Endothelial cell (in vitro differentiated cells): ENCODE measurements at places on chromosomes 7 and 10. TPM values are rescaled to one million over a fixed set of nuclear protein-coding genes. Genes with fewer than 3 reads are reported as not detected.

DNA sequence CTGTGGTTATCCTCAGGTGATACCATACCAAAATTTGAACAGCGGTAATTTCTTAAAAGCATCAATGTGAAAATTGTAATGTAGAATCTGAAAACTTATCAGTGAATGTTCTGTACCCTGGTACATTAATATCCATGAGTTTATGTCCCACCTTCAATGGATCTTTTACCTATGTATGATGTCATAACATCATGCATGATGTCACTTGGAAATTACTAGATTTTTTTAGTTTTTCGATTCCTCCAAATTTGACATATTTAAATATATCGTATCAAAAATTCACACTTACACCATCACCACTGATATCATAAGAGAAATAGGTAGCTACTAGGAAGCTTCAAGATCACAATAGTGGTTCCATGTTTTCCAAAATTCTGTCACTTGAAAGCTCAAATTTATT, 95.0 kb upstream of the AKR1E2 start:
- no peak for DNase-seq
- no peaks in the 10 kb centered on the region for H3K36me3 ChIP-seq
- H3K27ac ChIP-seq, result no peak overlapping the region
- H3K4me3 ChIP-seq, result no peak overlapping the region

DNA sequence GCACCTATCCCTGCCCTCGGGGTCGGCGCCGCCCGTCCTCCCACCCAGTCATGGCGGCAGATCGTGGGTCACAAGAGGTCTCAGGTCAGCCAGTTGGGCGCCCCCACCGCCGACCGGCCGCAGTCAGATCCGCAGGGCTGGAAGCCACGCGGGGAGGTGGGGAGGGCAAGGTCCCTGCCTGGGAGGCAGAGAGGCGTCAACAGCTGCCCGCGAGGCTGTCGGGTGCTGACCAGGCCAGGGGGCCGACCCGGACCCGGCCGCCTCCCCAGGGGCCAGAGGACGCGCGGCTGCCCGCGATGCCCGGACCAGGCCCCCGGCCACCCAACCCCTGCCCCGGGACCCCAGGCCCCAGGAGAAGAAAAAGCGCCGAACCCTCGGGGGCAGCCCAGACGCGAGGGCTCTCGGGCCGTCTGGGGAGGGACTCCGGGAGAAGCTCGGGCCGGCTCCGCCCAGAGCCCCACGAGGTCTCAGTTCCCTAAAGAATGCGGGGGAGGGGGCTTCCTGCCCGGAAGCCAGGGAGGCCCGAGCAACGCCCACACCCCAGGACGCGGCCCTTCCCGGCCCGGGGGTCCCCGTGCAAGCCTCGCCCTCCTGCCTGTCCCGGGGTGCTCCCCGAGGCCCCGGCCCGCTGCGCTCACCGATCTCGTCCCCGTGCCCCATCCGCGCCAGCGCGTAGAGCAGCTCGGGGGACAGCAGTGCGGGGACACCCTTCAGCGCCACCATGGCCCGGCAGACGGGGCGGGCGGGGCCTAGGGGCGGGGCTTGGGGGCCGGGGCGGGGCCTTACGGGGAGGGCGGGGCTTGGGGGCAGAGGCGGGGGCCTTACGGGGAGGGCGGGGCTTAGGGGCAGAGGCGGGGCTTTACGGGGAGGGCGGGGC, at the start of gene FUOM:
Gene FUOM (minus strand): TSS at position 735 of the 877 bp plus-strand sequence. CDS start 12 bp downstream, at position 723.
- H3K27ac ChIP-seq, result no peak within 1 kb of the TSS
- peaks cover 11% of the 10 kb centered on the region for H3K27me3 ChIP-seq
- H3K4me3 ChIP-seq, result no peak within 1 kb of the TSS
- H3K36me3 ChIP-seq, result peaks cover 11% of the 10 kb centered on the region
- peak; percentile 68 for DNase-seq
- no peaks in the 10 kb centered on the region for H3K4me1 ChIP-seq

DNA sequence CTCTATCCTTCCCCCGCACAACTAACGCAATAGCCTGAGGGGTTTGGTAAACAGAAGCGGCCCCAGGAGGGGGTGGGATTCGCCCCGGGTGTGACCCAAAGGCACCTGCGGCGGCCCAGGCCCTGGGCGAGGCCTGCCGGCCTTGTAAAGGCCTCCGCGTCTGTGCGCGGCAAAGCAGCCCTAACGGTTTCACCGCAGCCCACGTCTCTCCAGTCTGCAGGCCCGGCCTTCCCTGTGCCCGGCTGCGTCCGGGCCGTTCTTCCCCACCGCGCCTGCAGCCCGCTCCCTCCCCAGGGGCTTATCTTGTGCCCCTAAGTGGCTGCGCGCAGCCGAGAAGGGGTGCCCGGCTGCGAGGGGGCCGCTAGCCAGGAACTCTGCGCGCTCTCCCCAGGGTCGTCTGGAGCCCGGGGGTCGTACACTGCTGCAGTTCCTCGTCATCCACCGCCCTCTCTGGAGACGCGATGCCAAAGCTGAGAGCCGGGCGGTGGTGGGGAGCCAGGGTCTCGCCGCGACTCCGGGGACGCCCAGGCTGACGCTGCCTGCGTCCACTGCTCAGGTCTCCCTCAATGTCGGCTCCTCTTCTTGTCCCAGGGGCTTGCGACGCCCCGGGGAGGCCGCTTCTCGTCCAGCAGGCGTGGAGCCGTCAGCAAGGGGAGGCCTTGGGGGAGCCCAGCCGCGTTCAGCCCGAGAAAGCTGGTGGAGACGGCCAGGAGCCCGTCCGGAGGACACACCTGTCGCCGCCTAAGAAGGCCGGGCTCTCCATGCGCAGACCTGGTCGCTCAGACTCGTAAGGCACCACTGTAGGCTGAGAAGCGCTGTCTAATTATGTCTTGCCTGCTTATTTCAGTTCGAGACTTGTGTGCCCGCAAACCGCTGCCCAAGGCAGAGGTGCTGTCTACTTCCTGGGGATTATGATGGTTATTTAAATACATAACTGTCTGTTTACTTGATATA, 132.3 kb downstream of the SPAG6 start:
- no peak overlapping the region for H3K27ac ChIP-seq
- H3K4me3 ChIP-seq, result peak overlapping the region; percentile 82
- H3K27me3 ChIP-seq, result peaks cover 22% of the 10 kb centered on the region
- peak; percentile 47 for DNase-seq
- H3K36me3 ChIP-seq, result peaks cover 3% of the 10 kb centered on the region
- H3K4me1 ChIP-seq, result peaks cover 21% of the 10 kb centered on the region

GRCh38 chr7:31664890-31665289, 22.1 kb upstream of the PPP1R17 start:
- no peak for DNase-seq
- H3K4me3 ChIP-seq, result no peak overlapping the region
- H3K27ac ChIP-seq, result no peak overlapping the region
- no peaks in the 10 kb centered on the region for H3K27me3 ChIP-seq

- H3K36me3 ChIP-seq, result no peaks in the 10 kb centered on the region
- no peaks in the 10 kb centered on the region for H3K4me1 ChIP-seq
- no peak overlapping the region for H3K27ac ChIP-seq
Measured at GRCh38 chr10:2949221-2949947, 118.0 kb upstream of the PFKP start.

DNA sequence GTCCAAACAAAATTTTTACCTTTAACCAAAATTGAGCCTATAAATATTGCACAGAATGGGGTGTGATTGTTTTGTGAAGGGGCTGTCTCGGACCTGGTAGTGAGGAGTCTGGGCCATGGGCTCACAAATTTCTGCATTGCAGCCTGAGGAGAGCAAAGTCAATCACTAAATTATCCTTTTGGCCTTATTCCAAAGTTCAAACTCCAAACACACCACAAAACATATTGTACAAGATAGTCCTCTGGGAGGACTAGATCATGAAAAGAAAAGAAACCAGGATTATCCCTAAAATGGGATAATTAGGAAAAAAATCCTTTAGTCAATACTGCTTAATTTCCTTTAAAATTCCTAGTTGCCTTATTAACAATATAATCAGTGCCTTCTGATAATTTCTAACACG, 115.5 kb downstream of the BUB3 start:
- H3K4me3 ChIP-seq, result no peak overlapping the region
- H3K27me3 ChIP-seq, result peaks cover 2% of the 10 kb centered on the region
- H3K36me3 ChIP-seq, result no peaks in the 10 kb centered on the region
- DNase-seq, result no peak

GRCh38 chr7:159051916-159052315, 92.8 kb downstream of the VIPR2 start:
- H3K4me1 ChIP-seq, result no peaks in the 10 kb centered on the region
- no peak overlapping the region for H3K27ac ChIP-seq
- H3K27me3 ChIP-seq, result peaks cover 2% of the 10 kb centered on the region
- no peaks in the 10 kb centered on the region for H3K36me3 ChIP-seq
- no peak for DNase-seq

- H3K4me3 ChIP-seq, result peak overlapping the region; percentile 59
- H3K27ac ChIP-seq, result peak overlapping the region; percentile 78
- DNase-seq, result no peak
- H3K4me1 ChIP-seq, result peaks cover 33% of the 10 kb centered on the region
Measured at GRCh38 chr10:125015356-125015944, 73.5 kb downstream of the ZRANB1 start.

DNA sequence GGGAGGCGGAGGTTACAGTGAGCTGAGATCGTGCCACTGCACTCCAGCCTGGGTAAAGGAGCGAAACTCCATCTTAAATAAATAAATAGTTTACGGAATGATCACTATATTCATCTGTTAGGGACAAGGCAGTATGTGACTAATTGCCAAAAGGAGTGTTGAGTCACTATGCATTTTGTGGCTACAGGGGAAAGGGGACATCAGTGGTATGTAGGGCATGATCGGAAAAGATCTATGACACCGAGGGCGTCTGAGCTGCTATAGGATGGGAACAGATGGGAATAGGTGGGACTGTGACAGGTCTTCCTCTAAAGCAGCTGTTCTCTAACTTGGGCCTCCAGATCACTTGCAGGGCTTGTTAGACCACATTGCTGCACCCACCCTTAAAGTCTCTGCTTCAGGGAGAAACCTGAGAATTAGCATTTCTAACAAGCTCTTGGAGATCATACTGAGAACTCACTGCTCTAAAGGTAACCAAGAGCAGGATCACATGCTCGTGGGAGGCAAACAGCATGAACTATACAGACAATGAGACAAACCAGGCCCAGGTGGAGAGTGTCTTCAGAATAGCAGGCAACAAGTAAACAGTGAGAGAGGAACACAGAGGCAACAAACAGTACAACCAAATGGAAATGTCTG, 65.1 kb upstream of the ITGA8 start:
- no peak for DNase-seq
- H3K4me1 ChIP-seq, result no peaks in the 10 kb centered on the region
- no peak overlapping the region for H3K4me3 ChIP-seq
- H3K27me3 ChIP-seq, result no peaks in the 10 kb centered on the region
- no peaks in the 10 kb centered on the region for H3K36me3 ChIP-seq

DNA sequence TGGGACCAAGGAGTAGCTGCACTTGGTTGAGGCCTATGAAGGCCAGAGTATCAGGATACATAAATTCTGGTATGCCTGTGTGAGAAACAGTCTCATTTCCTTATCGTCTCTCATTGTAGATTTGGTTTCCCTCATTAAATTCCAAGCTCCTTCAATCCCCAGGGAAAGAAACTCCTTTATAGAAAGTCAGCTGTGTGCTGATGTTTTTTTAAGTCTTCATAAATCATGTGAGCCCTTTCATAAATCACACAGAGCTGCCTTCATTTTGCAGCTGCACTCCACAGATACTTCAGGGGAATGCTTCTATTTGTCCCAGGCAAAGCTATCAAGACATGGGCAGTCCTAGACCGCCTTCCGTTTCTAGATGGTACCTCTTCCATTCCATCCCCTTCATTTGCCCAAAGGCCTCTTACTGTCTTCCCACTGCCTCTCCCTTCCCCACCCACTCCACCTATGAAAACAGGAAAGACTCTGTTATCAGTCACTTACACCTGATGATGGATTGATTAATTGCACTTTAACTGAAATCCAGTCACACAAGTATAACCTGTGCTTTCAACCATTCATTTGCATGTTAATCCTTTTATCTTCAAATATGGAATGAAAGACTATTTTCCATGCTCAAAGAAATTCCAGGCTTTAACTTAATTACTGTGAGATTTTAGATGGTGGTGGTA, 290.2 kb downstream of the C7orf25 start:
- no peak overlapping the region for H3K4me3 ChIP-seq
- peaks cover under 1% of the 10 kb centered on the region for H3K36me3 ChIP-seq
- peaks cover 10% of the 10 kb centered on the region for H3K4me1 ChIP-seq
- no peak for DNase-seq
- no peak overlapping the region for H3K27ac ChIP-seq
- no peaks in the 10 kb centered on the region for H3K27me3 ChIP-seq

Gene GPR15LG
- total RNA-seq, result not detected

Gene SEC31B
- 13.2 TPM for total RNA-seq

Gene CACNA2D1
- 20.7 TPM for total RNA-seq

Gene ZNRF2
- total RNA-seq, result 9.5 TPM

Gene IQUB
- 0.49 TPM for total RNA-seq

Gene GIMAP6
- total RNA-seq, result 47.7 TPM

Gene HOXA7
- total RNA-seq, result not detected

Gene BTBD16
- 0.23 TPM for total RNA-seq

Gene CRHR2
- total RNA-seq, result 0.38 TPM
